ENCODE measurements at places on chromosomes 1 and 21. TPM values are rescaled to one million over a fixed set of nuclear protein-coding genes. Genes with fewer than 3 reads are reported as not detected.

KRTAP12-2 gene
- total RNA-seq: not detected

CTH gene
- 0.99 TPM for total RNA-seq

KCNE2 gene
- 0.44 TPM for total RNA-seq

ANKRD35 gene
- total RNA-seq: 4.7 TPM

- no peak for DNase-seq
- peaks cover 25% of the 10 kb centered on the region for H3K4me1 ChIP-seq
- no peaks in the 10 kb centered on the region for H3K36me3 ChIP-seq
These were observed 53.2 kb upstream of the VAMP3 start for GRCh38 chr1:7717748-7718368.

- H3K27me3 ChIP-seq: no peaks in the 10 kb centered on the region
- H3K36me3 ChIP-seq: no peaks in the 10 kb centered on the region
- H3K4me3 ChIP-seq: peak overlapping the region; percentile 93
- peak overlapping the region; percentile 99 for H3K27ac ChIP-seq
- no peak for DNase-seq
- H3K4me1 ChIP-seq: peaks cover 21% of the 10 kb centered on the region
These were observed 499 bp upstream of the SH3GLB1 start for GRCh38 chr1:86703696-86704457.

GRCh38 chr1:199109160-199109559 lies 470.3 kb downstream of the PTPRC start:
- H3K27ac ChIP-seq: no peak overlapping the region
- no peaks in the 10 kb centered on the region for H3K4me1 ChIP-seq
- DNase-seq: no peak
- H3K36me3 ChIP-seq: no peaks in the 10 kb centered on the region
- no peak overlapping the region for H3K4me3 ChIP-seq

- no peaks in the 10 kb centered on the region for H3K27me3 ChIP-seq
- no peaks in the 10 kb centered on the region for H3K36me3 ChIP-seq
- no peak overlapping the region for H3K4me3 ChIP-seq
- H3K4me1 ChIP-seq: no peaks in the 10 kb centered on the region
- peak; percentile 17 for DNase-seq
These were observed 9.0 kb downstream of the TTLL10 start for GRCh38 chr1:1182491-1183220.

DNA sequence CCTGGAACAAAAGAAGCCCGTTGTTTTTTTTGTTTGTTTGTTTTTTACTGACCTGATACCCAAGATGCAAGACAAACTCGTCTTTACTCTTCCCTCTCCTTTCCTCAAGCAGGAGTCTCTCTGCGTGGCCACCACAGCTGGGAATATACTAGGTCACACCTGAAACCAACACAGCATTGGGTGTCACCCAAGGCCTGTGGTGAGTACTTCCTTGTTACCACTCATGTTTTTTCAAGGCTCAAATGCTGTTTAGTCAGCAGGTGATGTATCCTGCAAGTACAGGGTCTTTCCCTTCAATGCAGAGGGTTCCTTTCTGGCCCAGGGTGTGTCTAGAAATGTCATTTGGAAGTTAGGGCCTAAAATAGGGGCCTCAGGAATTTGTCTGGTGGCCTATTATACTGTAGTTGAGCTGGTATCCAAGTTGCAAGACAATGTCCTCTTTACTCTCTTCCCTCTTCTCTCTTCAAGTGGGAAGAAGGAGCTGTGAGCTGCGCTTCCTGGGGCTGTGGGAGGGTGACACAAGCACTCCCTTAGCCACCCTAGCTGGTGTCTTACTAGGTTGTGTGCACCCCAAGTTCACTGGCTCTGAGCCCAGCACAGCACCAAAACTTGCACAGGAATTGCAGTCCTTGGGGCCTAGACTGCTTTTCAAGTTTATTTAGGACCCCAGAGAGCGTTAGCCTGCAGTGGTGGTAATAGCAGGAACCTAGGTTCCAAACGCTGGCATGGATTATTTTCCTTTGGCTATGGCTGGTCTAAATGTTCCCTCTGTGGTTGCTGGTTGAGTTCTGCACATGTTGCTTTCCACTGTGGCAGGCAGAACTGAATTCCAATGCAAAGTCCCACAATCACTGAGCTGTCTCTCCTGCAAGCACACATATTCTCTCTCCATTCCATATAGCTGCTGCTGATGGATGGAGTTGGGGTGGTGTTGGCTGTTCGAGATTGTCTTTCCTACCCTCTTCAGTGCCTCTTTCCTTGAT lies 91.4 kb upstream of the LYPLAL1 start:
- no peaks in the 10 kb centered on the region for H3K27me3 ChIP-seq
- peaks cover 5% of the 10 kb centered on the region for H3K4me1 ChIP-seq
- DNase-seq: no peak
- no peak overlapping the region for H3K4me3 ChIP-seq
- no peak overlapping the region for H3K27ac ChIP-seq

DNA sequence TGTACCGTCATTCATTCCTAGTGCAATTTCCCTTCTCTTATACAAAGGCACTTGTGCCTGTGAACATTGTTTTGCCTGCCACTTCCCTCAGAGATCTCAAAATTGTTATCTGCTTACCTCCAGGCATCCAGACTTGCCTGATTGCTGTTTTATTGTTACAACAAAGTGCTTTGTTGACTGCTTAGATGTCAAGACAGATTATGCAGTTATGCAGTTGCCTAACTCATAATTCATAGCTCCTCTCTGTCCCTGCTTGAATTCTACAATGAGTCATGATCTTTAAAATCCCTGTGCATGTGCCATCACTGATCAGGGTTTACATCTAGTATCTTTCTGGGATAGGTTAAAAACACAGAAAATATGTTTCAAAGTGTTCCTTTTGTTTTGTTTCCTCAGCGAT lies 24.5 kb downstream of the CXADR start:
- H3K4me3 ChIP-seq: no peak overlapping the region
- H3K27ac ChIP-seq: no peak overlapping the region
- no peaks in the 10 kb centered on the region for H3K36me3 ChIP-seq
- DNase-seq: no peak
- H3K27me3 ChIP-seq: no peaks in the 10 kb centered on the region

GRCh38 chr1:199322278-199322677 lies 683.4 kb downstream of the PTPRC start:
- H3K27me3 ChIP-seq: no peaks in the 10 kb centered on the region
- no peaks in the 10 kb centered on the region for H3K36me3 ChIP-seq
- H3K4me1 ChIP-seq: no peaks in the 10 kb centered on the region
- H3K4me3 ChIP-seq: no peak overlapping the region
- no peak overlapping the region for H3K27ac ChIP-seq
- no peak for DNase-seq

GRCh38 chr1:62800281-62800680 lies 16.3 kb downstream of the ATG4C start:
- no peaks in the 10 kb centered on the region for H3K36me3 ChIP-seq
- no peak for DNase-seq
- H3K27me3 ChIP-seq: no peaks in the 10 kb centered on the region
- no peaks in the 10 kb centered on the region for H3K4me1 ChIP-seq
- no peak overlapping the region for H3K4me3 ChIP-seq

DNA sequence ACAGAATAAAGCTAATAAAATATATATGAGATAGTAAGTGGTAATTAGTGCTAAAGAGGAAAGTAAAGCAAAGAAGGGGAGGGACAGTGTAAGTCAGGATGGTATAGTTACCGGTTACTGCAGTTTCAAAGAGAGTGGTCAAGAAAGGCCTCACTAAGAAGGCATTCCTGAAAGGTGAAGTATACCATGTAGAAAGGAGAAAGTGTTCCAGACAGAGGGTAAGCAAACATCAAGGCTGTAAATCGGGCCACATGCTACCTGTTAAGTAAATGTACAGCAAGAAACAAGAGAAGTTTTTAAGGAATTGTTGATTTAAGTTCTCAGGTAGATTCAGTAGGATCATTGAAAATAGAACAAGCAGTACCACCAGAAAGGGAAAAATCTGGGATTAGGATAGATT lies 9.7 kb downstream of the DESI2 start:
- DNase-seq: no peak
- no peak overlapping the region for H3K27ac ChIP-seq
- H3K4me1 ChIP-seq: peaks cover 41% of the 10 kb centered on the region
- H3K27me3 ChIP-seq: no peaks in the 10 kb centered on the region
- H3K4me3 ChIP-seq: no peak overlapping the region

- no peaks in the 10 kb centered on the region for H3K4me1 ChIP-seq
- DNase-seq: peak; percentile 34
- no peaks in the 10 kb centered on the region for H3K27me3 ChIP-seq
- H3K4me3 ChIP-seq: no peak overlapping the region
These were observed 166.1 kb downstream of the PDE4B start for GRCh38 chr1:65958561-65959350.

DNA sequence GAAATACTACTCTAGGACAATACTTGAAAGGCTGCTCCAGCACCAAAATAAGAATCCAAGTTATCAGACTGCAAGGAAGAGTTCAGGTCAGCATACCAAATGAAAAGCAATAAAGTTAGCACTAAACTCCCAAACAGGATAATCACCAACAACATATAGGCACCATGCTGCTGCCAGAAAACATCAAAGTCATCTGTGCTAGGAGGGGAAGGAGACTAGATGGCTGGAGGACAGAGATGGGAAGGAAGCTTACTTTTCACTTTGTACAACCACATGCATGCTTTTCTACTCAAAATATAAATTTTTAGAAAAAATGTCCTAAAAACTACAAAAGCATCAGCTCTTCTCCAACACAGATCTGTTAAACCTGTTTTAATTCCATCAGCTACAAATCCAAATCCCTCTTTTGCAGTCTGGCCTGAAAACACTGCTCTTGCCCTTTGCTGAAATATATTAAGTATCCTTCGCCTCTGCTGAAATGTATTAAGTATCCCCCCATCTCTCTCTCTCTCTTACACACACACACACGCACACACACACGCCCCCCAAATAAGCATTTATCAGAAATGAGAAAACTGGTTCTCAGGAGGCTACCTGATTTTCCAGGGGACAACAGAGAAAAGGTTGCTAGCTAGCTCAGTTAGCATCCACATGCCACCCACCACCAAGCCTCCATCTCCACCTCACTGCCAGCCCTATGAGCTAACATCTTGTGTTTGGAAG lies 1.5 kb downstream of the GATAD2B start:
- no peak for DNase-seq
- peak overlapping the region; percentile 92 for H3K27ac ChIP-seq
- peaks cover 38% of the 10 kb centered on the region for H3K4me1 ChIP-seq
- H3K4me3 ChIP-seq: peak overlapping the region; percentile 72
- H3K27me3 ChIP-seq: no peaks in the 10 kb centered on the region

DNA sequence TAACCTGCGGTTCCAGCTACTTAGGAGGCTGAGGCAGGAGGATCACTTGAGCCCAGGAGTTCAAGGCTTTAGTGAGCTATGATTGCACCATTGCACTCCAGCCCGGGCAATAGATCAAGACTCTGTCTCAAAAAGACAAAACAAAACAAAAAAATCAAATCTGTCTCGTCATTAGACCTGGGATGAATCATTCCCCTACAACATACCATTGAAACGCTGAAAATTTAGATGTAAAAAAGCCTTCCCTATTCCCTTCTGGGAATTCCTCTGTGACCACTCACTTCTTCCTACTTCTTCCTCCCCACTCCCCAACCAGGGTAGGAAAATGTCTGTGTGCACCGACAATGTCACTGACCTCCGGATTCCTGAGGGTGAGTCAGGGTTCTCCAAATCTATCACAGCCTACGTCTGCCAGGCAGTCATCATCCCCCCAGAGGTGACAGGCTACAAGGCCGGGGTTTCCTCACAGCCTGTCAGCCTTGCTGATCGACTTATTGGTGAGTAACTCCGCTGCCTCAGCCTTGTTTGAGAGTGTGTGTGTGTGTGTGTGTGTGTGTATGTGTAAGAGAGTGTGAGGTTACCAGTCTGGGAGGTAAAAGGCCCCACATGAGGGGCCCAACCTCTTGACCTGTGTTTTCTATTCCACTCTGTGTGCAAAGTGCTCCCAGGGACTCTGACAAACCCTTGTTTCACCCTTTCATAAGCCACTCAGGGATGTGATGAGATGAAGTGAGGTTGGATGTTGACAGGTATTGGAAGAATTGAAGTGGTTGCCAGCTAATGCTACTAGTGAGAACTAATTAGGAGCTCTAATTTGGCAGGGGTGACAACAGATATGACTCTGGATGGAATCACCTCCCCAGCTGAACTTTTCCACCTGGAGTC lies 16.3 kb upstream of the SARS1 start:
- H3K4me1 ChIP-seq: peaks cover 6% of the 10 kb centered on the region
- H3K27me3 ChIP-seq: no peaks in the 10 kb centered on the region
- H3K36me3 ChIP-seq: no peaks in the 10 kb centered on the region
- peak; percentile 41 for DNase-seq

- H3K4me3 ChIP-seq: no peak overlapping the region
- H3K27me3 ChIP-seq: no peaks in the 10 kb centered on the region
- DNase-seq: peak; percentile 79
These were observed 260.5 kb downstream of the PRDM2 start for GRCh38 chr1:13960375-13960987.

GRCh38 chr1:3350506-3351261 lies 103.8 kb upstream of the ARHGEF16 start:
- H3K27me3 ChIP-seq: no peaks in the 10 kb centered on the region
- H3K4me3 ChIP-seq: no peak overlapping the region
- peak overlapping the region; percentile 27 for H3K27ac ChIP-seq
- peak; percentile 67 for DNase-seq

DNA sequence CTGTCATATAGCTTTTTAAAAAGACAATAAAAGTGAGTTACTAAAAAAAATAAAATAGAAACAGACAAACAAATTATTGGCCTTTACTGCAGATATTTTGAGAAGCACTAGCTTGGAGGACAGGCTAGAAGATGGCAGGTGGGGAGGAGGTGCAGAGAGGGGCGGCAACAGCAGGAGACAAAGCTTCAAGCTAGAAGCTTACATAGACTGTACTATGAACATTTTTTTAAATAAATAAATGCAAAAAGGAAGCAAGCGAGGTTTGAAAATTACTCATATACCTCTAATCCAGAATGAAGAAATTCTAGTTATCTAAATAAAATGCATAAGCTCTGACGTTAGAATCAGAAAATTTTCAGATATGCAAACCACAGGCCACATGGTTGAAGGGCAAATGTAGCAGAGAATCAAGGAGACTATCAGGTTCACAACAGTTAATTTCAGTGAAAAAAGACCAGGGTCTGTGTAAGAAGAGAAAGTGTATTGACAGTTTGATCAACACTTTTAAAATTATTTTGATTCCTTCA lies 54.9 kb downstream of the NRIP1 start:
- no peak overlapping the region for H3K4me3 ChIP-seq
- no peak for DNase-seq
- no peak overlapping the region for H3K27ac ChIP-seq

DNA sequence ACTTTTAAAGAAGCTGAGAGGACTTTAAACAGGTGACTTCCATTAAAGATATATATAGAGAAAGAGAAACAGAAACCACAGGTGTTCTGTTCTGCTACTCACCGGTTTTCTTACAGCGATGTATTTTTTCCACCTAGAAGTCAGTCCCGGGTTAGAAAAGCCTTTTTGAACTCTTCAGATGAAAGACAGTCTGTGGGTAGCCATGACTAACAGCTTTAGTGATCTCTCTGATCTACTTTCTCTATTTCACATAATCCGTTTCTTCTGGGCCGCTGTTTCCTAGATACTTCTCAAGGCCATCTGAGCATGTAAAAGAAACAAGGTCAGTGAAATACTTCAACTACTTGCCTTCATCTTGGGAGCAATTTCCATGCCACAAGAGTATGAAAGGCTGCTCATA lies 25.1 kb downstream of the WDR64 start:
- H3K27ac ChIP-seq: no peak overlapping the region
- no peaks in the 10 kb centered on the region for H3K27me3 ChIP-seq
